Activated T-helper 1 cell treated with anti-CD3 and anti-CD28 coated beads, Interleukin-12 subunit alpha, Interleukin-12 subunit beta, Interleukin-2, Interleukin-4 antibody, amounts not matched to agents 30 ng/mL and 10 ng/mL and 1 ng/mL, durations not matched to agents 14 hours and 24 hours and 36 hours (primary cell): ENCODE measurements at places on chromosomes 4 and X.

- no peak for DNase-seq
Observed at GRCh38 chr4:110629780-110630687, 7.2 kb upstream of the PITX2 start.

DNA sequence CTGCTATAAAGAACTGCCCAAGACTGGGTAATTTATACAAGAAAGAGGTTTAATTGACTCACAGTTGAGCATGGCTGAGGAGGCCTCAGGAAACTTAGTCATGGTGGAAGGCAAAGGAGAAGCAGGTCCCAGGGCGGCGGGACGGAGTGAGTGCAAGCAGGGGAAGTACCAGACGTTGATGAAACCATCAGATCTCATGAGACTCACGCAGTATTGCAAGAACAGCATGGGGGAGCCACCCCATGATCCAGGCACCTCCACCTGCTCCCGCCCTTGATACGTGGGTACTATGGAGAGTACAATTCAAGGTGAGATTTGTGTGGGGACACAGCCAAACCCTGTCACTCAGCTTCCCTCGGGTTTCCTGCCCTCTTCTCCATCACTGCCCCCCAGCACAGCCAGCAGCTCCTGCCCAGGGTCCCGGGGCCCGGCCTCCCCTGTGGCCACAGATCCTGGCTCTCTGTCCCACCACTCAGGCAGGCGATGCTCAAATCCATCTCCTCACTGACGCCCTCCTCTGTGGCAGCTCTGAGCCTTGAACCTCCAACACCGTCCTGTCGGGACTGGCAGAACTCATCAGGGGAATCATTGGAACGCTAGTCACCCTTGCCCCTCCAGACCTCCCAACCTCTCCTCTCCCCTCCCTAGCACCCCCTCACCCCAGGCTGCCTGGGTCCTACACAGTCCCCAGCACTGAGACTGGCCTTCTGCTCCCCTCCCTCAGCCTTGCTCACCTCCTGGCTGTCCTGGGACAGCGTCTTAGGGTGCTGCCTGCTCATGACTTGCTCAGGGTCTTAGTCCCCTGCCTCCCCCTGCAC, 37.6 kb downstream of the FGFRL1 start:
- no peak for DNase-seq

- DNase-seq = no peak
Observed at GRCh38 chrX:6917666-6918065, 229.8 kb upstream of the STS start.

DNA sequence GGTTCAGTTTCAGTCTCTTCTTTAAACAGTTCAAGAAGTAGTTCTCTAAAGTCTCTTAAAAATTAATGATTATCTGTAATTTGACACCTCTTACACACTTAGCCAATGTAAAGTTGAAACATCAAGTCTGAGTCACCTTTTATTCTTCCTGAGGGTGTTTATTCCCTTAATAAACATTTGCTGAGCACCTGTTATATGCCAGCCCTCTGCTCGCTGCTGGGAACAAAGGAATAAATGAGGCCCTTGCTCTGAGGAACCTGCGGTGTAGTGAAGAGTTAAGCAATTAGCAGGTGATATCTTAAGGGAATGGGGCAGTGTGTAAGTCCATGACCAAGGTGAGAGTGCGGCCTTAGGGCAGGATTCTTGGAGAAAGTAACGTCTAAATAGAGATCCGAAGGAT, 5.2 kb upstream of the NDNF start:
- DNase-seq = no peak

DNA sequence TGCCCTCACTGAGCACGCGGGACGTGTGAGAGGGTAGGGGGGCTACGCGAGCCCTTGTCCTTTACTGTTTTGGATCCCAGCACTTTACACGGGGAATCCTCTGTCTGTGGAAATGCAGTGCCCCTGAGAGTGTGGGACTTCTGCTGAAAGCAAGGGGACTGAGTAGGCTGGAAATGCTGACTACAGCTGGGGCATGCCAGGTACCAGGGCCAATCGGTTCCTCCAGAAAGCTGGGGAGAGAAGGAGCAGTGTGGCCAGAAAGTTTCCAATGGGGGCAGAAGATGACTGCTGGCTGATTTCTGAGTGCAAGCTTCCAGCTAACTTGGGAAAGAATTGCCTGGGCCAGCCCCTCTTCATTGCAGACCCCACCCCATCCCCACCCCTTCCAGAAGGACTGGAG, 1.5 kb downstream of the NHSL2 start:
- DNase-seq = no peak

DNA sequence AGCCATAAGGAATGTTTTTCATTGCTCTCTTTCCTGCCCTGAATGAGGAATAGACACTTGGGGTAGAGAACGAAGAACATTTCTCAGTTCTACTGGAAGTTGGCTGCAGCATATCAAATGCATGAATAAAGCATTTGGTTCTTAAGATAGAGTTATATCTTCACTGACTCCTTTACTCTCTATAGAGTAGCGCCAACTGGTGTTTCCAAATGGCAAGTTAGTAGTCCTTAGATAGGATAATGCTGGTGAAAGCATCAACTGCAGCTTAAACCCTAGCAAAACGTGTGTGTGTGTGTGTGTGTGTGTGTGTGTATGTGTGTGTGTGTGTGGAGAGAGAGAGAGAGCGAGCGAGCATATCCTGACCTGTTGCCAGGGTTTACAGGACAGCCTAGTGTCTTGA, 62.2 kb upstream of the FRMPD4 start:
- no peak for DNase-seq

GRCh38 chrX:13836575-13836974, 19.7 kb upstream of the GPM6B start:
- DNase-seq = no peak
